ENCODE measurements at places on chromosomes 7 and 10.
A peak's percentile ranks its signal among the peaks of the same experiment; 100 is the strongest.

DNA sequence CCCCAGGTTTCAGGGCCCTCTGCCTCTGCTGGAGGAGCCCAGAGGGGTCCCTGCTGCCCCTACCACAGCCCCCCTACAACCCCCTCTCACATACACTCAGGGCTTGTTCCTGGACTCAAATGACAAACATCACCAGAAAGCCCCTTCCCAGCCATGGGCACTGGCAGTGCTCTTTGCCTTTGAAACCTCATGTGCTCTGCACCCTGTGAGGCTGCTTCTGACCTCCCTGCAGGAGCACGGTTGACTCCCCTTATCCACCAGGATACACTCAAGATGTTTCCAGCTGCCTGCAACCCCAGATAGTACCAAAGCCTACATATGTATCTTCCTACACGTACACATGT is 3.5 kb upstream of the ADIRF start:
- DNase-seq: no peak

- DNase-seq: no peak
Measured at GRCh38 chr7:148803094-148803493, 81.0 kb downstream of the EZH2 start.

- peak; percentile 3 for DNase-seq
Measured at GRCh38 chr10:100569687-100570481, 34.1 kb downstream of the HIF1AN start.

DNA sequence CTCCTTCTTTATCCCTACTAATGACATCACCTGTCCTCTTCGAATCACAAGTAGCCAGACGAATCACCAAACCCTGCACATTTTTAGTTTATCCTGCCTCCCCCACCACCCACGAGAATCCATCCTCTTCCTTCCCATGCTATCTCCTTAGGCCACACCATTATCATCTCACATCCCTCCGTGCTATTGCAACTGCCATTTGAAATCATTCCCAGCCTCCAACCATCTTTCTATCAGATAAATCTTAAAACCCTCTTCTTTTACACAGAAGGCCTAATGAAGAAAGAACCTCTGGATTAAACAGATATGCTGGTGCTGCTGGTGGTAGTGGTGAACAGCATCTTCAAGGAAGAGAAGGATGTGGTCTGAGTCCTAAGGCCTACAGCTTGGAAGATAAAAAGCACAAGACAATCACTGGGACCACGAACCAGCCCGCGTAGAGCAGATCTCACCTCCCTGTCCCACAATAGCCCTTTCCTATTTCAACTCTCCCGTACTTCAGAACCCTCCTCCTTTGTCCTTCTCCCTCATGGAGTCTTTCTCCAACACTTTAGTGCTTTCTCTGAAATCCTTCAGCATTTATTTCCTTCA is 403.1 kb downstream of the SFMBT2 start:
- no peak for DNase-seq

DNA sequence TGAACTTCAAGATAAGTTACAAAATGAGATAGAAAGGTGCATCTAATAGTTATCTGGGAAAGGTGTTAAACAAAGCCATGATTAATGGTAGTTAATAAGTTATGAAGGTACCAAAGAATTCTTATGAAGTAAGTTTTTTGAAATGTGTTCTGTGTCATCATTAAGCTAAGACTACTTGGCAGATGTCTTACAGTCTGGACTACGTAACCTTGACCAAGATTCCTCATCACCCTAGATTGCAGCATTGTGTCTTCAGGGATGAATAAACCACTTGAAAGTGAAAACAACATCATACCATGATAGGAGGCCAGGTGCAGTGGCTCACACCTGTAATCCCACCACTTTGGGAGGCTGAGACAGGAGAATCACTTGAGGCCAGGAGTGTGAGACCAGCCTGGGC is 48.2 kb downstream of the GOT1 start:
- no peak for DNase-seq

GRCh38 chr7:119756687-119757086 is 516.3 kb upstream of the KCND2 start:
- DNase-seq: no peak

DNA sequence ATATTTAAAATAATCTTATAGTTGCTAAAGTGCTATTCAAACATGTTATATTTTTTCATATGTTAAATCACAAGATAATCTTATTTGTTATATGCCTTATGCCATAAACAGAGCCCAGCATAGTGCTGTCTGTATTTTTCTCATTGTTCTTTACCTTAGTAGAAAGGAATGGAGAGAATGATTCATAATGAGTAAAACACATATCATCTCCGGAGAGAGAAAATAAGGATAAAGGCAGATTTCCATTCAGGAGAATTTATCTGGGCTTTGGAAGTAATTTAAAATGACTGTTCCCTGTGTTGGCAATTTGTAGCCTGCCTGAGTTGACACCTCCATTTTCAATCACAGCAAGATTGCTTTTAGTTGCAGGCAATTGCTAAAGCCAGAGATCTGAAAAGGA is 30.2 kb downstream of the CHN2 start:
- DNase-seq: no peak

DNA sequence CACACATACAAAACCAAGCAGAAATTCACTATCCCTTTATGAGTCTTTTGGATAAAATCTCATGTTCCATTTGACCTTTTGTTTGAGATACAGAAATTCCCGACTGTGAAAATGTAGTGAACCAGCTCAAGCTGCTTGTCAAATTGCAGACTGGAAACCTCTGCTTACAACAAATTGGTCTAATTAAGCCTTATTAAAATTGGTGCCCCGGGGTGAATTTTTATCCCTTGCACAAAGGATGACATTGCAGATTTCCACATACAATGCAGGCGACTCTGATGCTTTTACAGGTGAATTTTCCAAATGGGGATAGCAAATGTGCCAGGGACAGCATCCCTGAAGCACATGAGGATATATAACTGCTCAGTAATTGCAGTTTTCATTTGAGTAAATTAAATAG is 257.3 kb downstream of the BMPER start:
- DNase-seq: no peak

GRCh38 chr7:44990109-44991023 is 9.6 kb upstream of the CCM2 start:
- DNase-seq: no peak

GRCh38 chr10:122637376-122637775 is 62.3 kb downstream of the C10orf120 start:
- DNase-seq: no peak

DNA sequence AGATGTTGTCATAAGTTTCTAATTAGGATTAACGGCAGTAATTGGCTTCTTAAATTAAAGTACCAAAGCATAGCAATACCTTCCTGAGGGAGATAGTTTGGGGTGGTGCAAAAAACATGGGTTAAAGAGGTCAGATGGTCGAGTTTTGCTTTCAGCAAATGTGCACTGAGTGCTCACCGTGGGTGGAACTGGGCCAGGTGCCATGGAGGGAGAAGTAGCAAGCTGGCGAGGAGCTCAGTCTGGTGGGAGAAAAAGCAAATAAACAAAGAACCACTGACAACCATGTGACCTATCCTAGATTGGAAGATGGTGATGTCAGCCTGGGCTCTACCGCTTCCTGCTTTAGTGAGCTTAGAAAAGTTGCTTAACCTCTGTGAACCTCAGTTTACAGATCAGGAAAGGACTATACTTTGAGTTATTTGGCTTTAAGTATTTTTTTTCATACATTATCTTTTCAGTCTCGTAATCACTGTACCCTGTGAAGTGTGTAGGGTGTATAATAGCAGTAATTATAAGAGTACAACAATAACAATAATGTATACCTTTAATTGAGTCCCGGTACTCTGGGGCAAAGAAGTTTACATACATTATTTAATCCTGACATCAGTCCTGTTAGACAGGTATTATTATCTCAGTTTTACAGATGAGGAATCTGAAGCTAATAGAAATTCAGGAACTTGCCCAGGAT is 69.0 kb upstream of the PDCD4 start:
- peak; percentile 36 for DNase-seq

DNA sequence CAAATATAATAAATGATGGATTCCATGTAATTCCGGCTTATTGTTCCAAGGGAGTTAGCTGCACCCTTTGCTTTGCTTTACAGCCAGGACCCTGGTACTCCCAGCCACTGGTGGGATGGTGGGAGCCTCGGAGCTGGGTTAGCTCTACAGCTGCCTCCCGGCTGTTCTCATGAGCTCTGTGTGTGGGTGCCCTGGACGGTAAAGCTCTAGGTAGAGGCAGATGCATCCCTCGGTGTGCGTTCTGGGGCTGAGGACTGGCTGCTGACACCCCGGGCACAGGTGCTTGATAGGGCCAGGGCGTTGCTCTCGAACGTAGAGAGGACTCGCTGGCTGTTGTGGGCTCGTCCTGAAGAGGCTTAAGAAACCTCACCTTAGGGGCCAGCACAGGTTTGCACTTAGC is 50.1 kb downstream of the PFKP start:
- no peak for DNase-seq

- no peak for DNase-seq
Measured at GRCh38 chr7:94875201-94875600, 32.2 kb upstream of the PPP1R9A start.

GRCh38 chr10:114319406-114320248 is 80.6 kb downstream of the VWA2 start:
- DNase-seq: no peak
